ENCODE measurements at places on chromosomes 13 and 19. TPM values are rescaled to one million over a fixed set of nuclear protein-coding genes. Genes with fewer than 3 reads are reported as not detected.

The EML2 gene
- total RNA-seq, result 93.8 TPM

The PDCD5 gene
- 62.6 TPM for total RNA-seq

The TRPC4 gene
- 2.9 TPM for total RNA-seq

The ADGRE2 gene
- total RNA-seq, result 10.4 TPM

The ZNF729 gene
- total RNA-seq, result not detected

The C19orf81 gene
- 3.0 TPM for total RNA-seq

The ZNF723 gene
- total RNA-seq, result not detected

The MYO1F gene
- 35.8 TPM for total RNA-seq

The CLDN10 gene
- total RNA-seq, result 144 TPM

The NOVA2 gene
- 8.5 TPM for total RNA-seq

The MADCAM1 gene
- 0.50 TPM for total RNA-seq

The ZNF493 gene
- total RNA-seq, result 26.7 TPM

The NKG7 gene
- total RNA-seq, result 7.9 TPM

The HCST gene
- total RNA-seq, result 16.7 TPM

The NEK5 gene
- total RNA-seq, result 1.2 TPM

The CELF5 gene
- total RNA-seq, result 0.38 TPM

The KLHL1 gene
- total RNA-seq, result not detected

The PAN3 gene
- 46.3 TPM for total RNA-seq

The KLK12 gene
- total RNA-seq, result not detected

The CACNG8 gene
- total RNA-seq, result 0.03 TPM

The CEACAM8 gene
- not detected for total RNA-seq

The ELSPBP1 gene
- not detected for total RNA-seq

The SIGLEC5 gene
- total RNA-seq, result not detected

The ZNF490 gene
- total RNA-seq, result 14.3 TPM

The TEX101 gene
- total RNA-seq, result not detected

The ERICH4 gene
- total RNA-seq, result not detected

The MEDAG gene
- total RNA-seq, result 12.1 TPM

The LGALS14 gene
- total RNA-seq, result not detected

The FAM32A gene
- total RNA-seq, result 53.5 TPM

The KLF5 gene
- 52.7 TPM for total RNA-seq

The F7 gene
- 0.16 TPM for total RNA-seq

The LCP1 gene
- 73.5 TPM for total RNA-seq

The ZNF583 gene
- total RNA-seq, result 7.2 TPM

The PEAK3 gene
- total RNA-seq, result 2.1 TPM

The PRX gene
- 4.5 TPM for total RNA-seq

The TNFSF13B gene
- total RNA-seq, result 5.3 TPM

The VASP gene
- 105 TPM for total RNA-seq

The ICAM5 gene
- total RNA-seq, result 2.9 TPM

The FXYD5 gene
- total RNA-seq, result 84.5 TPM

The PCDH9 gene
- total RNA-seq, result 9.5 TPM

The FAM83E gene
- total RNA-seq, result 15.9 TPM

The RYR1 gene
- total RNA-seq, result 2.8 TPM

The C19orf85 gene
- not detected for total RNA-seq

The ACER1 gene
- total RNA-seq, result not detected

The ELANE gene
- 0.85 TPM for total RNA-seq

The RHPN2 gene
- 50.3 TPM for total RNA-seq

The PRPF31 gene
- total RNA-seq, result 57.2 TPM

The THOP1 gene
- 42.9 TPM for total RNA-seq

The MBD3L1 gene
- not detected for total RNA-seq

The DACT3 gene
- total RNA-seq, result 10.4 TPM

The COMP gene
- total RNA-seq, result 33.2 TPM

The SUCLA2 gene
- 50.7 TPM for total RNA-seq

The KIR2DL1 gene
- total RNA-seq, result 0.25 TPM

The ZNF576 gene
- 15.3 TPM for total RNA-seq

The TSHZ3 gene
- total RNA-seq, result 8.4 TPM

Data from kidney (tissue), 22 donors.